ENCODE measurements at places on chromosomes 12 and 14.

GRCh38 chr12:79206871-79207270 is 342.3 kb downstream of the SYT1 start:
- no peak for DNase-seq

GRCh38 chr12:52992699-52993557 is 13.3 kb upstream of the EIF4B start:
- DNase-seq = no peak

DNA sequence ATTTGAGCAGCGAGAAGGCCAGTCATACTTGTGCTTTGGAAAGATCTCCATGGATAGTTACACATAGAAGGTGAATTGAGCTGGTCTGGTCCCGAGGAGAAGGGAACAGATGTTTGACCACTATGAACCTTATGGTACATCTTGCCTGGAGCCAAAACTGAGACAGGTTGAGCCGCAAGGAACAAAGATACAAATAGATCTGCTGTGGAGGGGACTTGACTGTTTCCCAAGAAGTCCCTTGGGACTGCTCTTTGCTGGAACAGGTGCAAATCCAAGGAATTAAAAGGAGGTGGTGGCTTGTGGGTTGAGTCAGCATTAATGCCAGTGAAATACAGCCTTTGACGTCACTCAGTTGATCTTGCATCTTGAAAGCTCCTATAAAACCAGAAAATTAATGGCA is 68.8 kb upstream of the PRIMA1 start:
- no peak for DNase-seq

- DNase-seq = no peak
Measured at GRCh38 chr12:25855716-25856115, 102.8 kb upstream of the RASSF8 start.

GRCh38 chr12:43057566-43057965 is 468.0 kb upstream of the PRICKLE1 start:
- no peak for DNase-seq

DNA sequence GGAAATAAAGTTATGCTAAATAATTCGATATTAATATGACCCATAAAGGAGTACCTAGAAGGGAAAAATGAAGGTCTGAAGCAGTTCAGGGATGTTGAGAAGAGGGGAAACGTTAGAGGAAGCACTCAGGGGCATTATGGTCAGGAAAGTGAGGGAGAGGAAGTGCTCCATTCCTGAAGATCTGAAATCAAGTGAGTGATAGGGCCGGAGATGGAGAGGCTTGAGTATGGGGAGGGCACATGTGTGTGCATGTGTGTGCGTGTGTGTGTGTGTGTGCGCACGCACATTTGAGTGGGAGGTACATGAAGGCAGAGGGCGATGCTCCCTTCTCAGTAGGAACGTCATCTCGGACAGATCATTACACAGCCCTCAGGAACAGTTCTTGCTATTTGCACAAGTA is 4.9 kb upstream of the DCD start:
- no peak for DNase-seq

GRCh38 chr14:103451401-103451800 is 66.2 kb downstream of the MARK3 start:
- DNase-seq = no peak

- DNase-seq = no peak
Measured at GRCh38 chr12:64110864-64111263, 111.2 kb downstream of the KICS2 start.

DNA sequence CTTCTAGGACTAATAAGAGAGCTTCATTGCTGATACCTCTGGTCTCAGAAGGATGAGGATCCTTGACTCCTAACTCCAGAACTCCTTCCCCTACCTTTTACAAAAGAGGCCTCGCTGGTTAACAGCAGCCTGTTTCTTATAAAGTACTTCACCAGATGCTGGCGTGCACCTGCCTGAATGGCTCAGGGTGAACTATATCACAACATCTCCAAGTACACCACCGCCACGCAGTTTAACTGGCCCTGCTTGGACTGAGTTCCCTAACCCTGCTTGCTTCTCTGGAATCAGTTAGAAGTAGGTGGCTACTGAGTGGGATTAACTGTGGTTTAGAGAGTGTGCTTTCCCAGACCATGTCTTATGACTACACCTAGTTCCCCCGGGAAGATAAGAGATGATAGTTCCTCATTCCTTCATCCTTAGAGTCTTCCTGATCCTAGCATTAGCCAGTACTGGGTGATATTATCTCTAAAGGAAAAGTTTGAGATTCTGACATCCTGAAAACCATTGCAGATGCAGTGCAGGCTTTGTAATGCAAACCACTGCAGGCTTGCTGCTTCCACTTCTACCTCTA is 3.0 kb downstream of the FOXJ2 start:
- no peak for DNase-seq

DNA sequence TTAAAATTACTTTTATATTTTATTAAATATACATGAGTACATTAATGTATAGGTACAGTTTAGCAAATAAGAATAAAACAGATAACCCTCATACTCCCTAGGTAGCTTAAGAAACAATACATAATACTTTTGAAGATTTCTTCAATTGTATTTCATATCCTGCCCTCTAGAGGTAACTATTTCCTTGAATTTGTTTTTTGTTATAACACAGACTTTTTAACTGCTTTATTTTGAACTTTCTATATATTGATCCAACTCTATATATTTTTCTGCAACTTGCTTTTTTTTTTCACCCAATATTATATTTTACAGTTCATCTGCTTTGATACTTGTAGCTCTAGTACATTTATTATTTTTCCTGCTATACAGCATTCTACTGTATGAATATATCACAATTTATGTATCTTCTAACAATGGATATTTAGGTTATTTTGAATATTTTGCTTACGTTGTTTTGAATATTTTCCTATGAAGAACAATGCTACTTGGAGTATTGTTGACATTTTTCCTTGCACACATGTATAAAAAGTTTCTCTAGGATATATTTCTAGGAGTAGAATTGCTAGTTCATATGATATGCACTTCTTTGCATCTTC is 72.8 kb upstream of the ABCD2 start:
- no peak for DNase-seq

- DNase-seq = peak; percentile 71
Measured at GRCh38 chr14:103518422-103519042, 4.1 kb downstream of the CKB start.

GRCh38 chr14:23071244-23071920 is 14.1 kb upstream of the CDH24 start:
- no peak for DNase-seq

- no peak for DNase-seq
Measured at GRCh38 chr12:12715459-12716150, 1.6 kb upstream of the CDKN1B start.

DNA sequence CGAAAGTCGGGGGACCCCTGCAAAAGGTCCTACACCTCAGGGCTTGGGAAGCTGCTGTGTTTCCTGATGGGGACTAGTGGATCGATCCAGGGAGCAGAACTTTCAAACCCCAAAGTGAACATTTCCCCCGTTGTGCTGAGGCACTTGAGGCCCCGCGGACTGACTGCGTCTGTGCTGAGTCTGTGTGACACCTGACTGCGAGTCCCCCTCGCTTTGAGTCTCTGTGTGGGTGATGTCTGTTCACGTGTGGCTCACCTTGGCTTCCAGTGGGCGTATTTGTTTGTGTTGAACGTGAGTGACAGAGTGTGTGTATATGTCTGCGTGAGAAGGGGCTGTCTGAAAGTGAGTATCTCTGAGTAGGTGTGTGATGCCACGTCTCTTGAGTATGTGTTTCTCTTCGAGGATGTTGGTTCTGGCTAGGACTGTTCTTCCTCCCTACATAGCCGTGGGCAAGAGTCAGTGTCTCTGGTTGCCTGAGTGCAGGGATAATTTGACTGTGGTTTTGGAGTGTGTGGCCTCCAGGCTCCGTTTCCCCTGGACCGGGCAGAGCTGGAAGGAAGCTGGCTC is 1.3 kb downstream of the TEAD4 start:
- DNase-seq = no peak

GRCh38 chr14:73655851-73656250 is 11.1 kb downstream of the DNAL1 start:
- DNase-seq = no peak

GRCh38 chr12:42660968-42661937 is 71.7 kb upstream of the PRICKLE1 start:
- DNase-seq = no peak

- DNase-seq = no peak
Measured at GRCh38 chr14:50230401-50230700, 1.0 kb downstream of the SOS2 start.

GRCh38 chr14:98682033-98682432 is 590.0 kb downstream of the BCL11B start:
- DNase-seq = no peak

DNA sequence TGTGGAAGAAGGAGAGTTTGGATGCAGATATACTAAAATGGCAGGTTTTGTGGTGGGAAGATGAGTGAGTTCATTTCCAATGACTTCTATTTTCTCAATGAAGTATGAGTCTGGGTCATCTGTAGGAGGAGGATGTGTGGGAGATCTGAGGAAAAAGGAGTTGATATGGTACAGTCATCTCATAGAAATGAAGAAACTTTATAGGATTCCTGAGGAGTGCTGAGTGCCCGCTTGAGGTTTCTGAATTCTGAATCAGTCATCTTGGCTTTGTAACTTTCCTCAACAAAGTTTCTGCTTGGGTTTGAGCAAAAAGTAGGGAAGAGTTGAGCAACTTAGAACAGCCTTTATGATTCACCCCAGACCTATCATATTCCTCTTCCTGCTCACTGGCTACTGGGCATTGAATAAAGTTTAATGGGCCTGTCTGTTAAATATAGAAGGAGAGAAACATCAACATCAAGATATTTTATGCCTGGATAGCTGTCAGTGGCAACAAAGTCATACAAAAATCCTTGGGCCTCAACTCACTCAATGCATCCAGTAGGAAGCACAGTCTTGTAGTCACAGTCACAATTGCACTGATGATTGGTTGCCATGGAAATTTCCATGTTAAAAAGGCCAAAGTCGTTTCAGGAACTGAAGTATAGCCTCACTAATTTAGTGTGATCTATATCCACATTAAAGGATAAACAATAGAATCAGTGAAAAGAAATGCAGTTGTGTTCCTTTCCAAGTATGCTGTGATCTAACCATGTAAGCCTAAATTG is 284.7 kb downstream of the DUSP6 start:
- DNase-seq = no peak

DNA sequence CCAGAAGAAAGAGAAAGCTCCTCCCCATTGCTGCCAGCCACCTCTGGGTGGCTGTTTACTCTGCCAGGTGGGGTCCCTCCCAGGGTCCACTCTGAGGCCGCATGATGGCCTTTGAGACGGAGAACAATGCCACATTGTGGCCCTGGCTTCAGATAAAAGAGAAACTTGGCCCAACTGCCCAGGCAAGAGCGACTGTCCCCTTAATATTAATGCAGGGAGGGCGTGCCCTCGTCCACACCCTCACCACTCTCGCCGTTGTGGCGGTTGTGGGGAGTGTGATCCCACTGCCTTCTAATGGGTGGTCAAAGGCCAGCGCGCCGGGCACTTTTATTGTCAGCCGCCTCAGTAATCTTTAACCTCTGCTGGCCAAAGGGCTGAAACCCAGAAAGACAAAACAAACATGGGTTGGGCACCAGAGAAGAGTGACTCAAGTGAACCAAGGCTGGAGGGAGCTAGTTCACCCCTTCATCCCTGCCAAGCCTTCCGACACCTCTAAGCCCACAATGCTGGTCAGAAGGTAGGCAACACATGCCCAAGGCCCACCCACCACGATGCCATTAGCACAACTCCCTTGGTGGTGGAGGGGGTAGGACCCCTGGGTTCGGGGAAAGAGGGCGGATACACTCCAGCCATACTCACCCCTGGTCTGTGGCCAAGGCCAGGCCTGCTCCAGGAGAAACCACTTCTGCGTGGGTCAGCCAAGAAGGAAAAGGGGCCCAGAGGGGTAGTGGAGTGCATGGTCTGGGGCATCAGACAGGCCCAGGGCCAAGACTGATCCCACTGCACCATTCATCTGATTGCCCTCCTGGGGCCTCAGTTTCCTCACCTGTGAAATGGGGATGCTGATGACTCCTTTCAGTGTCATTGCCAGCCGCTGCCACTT is 44.5 kb upstream of the BCL11B start:
- DNase-seq = no peak

- DNase-seq = no peak
Measured at GRCh38 chr14:87794561-87794960, 198.4 kb downstream of the GALC start.

- no peak for DNase-seq
Measured at GRCh38 chr12:57133013-57133569, 4.8 kb downstream of the LRP1 start.

GRCh38 chr14:87076146-87076545 is 916.8 kb downstream of the GALC start:
- no peak for DNase-seq

- no peak for DNase-seq
Measured at GRCh38 chr14:47207617-47208016, 467.8 kb downstream of the MDGA2 start.

DNA sequence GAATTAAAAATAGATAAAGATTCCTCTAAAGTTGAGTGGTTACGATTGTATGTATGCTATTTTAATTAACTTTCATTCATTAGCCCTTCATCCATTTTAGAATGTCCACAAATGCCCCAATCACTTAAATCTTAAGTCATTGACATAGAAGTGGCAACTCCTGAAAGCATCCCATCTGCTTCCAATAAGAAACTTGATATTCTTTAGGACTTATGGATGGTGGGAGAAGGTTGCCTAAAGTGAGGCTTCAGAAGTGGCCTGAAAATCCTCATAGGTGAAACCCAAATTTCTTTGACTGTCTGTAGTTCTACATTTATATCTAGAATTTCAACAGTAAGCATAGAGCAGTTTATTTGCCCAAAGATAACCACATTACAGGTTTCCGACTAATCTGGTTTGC is 161.7 kb upstream of the HMGA2 start:
- no peak for DNase-seq

DNA sequence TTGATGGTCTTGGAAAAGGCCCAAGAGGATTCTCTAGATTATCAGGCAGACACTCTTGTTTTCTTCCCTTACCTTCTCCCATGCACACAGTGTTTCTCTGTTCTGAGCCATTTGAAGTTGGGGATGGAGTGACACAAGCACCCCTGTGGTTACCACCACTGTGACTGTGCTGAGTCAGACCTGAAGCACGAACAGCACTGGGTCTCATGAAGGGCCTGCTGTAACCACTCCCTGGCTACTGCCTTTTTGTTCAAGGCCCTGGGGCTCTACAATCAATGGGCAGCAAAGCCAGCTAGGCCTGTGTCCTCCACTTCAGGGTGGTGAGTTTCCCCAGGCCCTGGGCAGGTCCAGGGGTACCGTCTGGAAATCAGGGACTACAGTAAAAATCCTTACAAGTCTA is 65.5 kb downstream of the TSPAN8 start:
- no peak for DNase-seq

GRCh38 chr14:99475179-99475578 is 5.5 kb downstream of the SETD3 start:
- no peak for DNase-seq

DNA sequence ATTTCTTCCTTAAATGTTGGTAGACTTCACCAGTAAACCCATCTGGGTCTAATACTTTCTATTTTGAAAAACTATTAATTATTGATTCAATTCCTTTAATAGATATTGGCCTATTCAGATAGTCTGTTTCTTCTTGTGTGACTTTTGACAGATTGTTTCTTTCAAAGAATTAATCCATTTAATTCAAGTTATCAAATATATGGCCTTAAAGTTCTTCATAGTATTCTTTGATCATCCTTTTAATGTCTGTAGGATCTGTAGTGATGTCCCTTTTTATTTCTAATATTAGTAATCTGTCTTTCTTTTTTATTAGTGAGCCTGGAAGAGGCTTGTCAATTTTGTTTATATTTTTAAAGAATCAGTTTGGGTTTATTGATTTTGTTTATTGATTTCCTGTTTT is 190.0 kb downstream of the SLC38A4 start:
- no peak for DNase-seq

Measured in hypothalamus (tissue), 51 donors.